ENCODE measurements at places on chromosomes 5 and 9. TPM values are rescaled to one million over a fixed set of nuclear protein-coding genes. Genes with fewer than 3 reads are reported as not detected.

The IL33 gene
- 18.6 TPM for total RNA-seq

The SV2C gene
- total RNA-seq: 0.67 TPM

The NKD2 gene
- 3.6 TPM for total RNA-seq

The ABCA2 gene
- total RNA-seq: 41.5 TPM

The SMIM3 gene
- 15.3 TPM for total RNA-seq

The IRX1 gene
- 1.2 TPM for total RNA-seq

The KIF24 gene
- 0.89 TPM for total RNA-seq

GRCh38 chr9:137021979-137022661 is 5.9 kb downstream of the ABCA2 start:
- DNase-seq: no peak

- no peak for DNase-seq
Measured at GRCh38 chr9:89179540-89179894, 899 bp upstream of the SHC3 start.

DNA sequence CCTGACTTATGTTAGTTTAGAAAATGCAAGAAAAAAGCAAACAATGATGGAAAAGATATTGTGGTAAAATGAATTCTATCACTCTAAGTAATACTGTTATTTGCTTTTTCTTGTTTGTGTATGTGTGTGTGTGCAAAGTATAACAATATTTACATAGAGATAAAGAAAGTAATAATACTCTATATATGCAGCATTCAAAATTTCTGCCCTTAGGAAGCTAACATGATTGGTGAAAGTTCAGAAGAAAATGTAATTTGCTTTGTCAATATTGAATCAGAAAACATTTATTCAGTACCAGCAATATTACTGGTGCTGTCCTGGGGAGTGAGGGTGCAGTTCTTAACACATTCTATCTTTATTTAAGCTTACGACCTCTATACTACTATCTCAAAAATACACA is 12.9 kb upstream of the PRDM9 start:
- no peak for DNase-seq

DNA sequence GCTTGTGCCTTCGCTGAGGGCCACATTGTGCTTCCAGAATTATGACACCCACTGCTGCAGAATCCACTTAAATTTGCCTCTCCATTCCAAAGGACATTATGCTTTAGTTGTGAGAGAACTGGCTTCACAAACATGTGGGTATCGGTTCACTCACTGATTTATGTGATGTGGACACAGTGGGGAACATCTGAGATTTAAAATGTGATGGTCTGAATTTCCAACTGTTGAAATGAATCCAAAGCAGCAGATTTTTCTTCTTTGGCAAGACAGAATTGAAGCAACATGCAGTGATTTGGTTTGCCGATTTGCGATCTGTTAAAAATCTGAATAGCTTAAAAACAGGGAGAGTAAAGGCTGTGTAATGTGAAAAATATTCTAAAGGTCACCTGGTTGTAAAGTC is 20.3 kb downstream of the PCSK5 start:
- DNase-seq: no peak

DNA sequence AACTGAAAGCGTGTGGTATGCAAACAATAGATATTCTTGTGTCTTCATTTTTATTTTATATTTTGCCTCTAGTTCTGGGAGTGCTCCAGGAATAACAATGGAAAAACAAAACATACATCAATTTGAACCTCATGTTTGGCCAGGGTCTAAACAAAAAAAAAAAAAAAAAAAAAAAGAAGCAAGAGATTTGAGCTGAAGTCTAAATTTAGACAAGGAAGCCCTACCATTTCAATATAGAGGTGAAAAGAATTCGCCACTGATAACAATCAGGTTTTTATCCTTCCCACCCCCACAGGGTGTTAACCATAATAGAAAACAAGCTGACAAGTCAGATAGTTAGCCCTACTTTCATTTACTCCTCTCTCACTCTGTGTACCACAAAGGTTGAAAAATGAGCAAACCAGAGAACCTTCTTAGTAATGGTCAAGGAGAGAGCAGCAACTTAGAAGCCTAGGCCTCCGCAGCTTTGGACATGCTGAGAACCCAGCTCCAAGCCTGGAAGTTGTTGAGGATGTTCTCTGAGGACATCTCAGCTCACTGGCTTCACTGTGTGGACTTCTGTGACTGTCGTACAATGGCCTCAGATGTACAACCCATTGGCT is 118.2 kb upstream of the HMHB1 start:
- DNase-seq: no peak

DNA sequence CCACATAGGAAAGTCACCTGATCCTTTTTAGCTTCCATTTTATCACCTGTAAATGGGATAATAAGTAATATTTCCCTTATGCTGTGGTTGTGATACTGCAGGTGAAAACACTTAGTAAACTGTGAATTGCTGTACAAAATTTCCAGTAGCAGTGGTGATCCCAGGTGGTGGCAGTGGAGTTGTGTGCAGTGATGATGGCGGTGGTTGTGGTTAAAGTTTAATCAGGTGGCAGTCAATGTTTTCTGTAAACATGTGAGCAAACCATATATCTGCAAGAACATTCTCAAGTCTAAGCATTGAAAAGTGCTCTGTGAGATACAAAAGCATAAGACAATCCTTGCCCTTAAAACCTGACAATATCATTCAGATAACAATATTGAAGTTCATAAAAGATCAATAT is 480.2 kb downstream of the RASEF start:
- DNase-seq: no peak

- DNase-seq: no peak
Measured at GRCh38 chr9:35940458-35941407, 17.2 kb downstream of the OR2S2 start.

GRCh38 chr9:4563105-4563504 is 72.8 kb downstream of the SLC1A1 start:
- no peak for DNase-seq

DNA sequence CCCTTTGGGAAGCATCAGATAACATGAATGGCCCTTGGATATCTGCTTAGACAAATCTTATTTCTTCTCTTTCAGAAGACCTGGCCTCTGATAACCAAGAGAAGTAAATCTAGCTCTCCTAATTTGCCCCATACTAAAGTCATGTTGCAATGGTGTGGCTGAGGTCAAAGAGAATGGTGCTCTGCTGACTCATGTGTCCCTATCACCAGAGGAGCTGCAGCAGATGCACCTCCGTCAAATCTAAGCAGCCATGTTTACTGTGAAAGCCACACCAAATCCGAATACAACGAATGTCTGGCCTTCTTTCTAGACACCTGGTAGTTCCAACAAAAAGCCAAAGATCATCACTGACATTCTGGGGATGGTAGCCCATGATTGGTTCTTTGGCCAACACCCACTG is 23.2 kb downstream of the RETREG1 start:
- DNase-seq: no peak

DNA sequence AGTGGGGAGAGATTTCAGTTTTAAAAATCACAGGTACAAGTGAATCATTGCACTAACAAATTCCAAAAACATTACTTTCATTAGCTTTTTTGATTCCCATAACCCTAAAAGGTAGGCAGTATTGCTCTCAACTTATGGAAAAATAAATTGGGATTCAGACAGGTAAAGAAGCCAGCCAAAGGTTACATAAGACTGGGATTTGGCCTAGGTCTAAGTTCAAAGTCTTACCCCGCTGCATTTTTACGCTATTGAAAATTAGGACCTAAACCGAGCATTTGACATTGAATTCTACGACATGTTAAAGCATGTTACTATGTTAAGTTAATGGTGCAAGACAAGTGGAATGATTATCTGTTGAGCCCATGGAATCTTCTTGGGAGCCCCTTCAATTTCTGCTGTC is 89.6 kb downstream of the ENC1 start:
- no peak for DNase-seq

DNA sequence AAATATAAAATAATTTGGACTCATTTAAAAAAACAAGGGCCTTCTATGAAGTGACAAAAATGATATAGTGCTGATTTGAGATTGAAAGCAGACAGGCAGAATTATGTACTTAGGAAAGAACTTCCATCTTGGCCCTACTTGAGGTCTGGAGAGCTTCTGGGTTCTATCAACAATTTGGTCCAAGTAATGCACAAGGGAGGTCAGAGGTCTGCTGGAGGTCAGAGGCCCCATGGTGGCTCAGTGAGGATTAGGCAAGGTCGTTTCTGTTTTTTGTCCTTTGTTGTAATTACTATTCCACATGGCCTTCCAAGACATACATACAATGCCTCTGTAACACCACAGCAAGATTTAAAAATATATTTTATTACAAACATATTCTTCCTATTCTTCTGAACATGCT is 37.2 kb downstream of the NUDT12 start:
- no peak for DNase-seq

- DNase-seq: no peak
Measured at GRCh38 chr5:55151923-55152842, 7.8 kb upstream of the GPX8 start.

GRCh38 chr9:35732800-35733541 is 505 bp downstream of the CREB3 start:
- no peak for DNase-seq

- DNase-seq: no peak
Measured at GRCh38 chr5:68519143-68519542, 303.6 kb downstream of the PIK3R1 start.

DNA sequence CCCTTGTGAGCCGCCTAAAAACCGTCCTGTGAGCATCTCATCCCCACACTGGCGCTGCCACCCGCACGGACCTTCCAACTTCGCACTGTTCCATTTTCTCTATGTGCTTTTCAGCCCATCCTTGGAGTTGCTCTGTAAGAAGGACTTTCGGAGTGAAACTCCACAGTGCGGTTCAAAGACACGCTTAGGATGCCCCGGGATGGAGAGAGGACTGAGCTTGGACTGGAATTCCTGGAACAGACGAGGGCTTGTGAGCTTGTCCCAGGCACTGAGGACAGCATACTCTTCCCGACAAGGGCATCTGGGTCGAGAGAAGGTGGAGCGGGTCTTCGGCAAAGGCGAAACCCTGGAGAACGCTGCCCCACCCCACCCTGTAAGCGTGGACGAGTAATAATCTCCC is 187.8 kb downstream of the MEF2C start:
- no peak for DNase-seq

DNA sequence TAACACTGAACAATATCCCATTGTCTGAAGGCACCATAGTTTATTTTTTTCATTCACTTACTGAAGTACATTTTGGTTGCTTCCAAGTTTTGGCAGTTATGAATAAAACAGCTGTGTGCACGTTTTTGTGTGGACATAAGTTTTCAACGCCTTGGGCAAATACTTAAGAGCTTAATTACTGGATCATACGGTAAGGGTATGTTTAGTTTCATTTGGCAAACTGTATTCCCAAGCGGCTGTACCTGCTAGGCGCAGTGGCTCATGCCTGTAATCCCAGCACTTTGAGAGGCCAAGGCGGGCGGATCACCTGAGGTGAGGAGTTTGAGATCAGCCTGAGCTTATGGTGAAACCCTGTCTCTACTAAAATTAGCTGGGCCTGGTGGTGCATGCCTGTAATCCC is 63.7 kb upstream of the FAM120A start:
- no peak for DNase-seq

DNA sequence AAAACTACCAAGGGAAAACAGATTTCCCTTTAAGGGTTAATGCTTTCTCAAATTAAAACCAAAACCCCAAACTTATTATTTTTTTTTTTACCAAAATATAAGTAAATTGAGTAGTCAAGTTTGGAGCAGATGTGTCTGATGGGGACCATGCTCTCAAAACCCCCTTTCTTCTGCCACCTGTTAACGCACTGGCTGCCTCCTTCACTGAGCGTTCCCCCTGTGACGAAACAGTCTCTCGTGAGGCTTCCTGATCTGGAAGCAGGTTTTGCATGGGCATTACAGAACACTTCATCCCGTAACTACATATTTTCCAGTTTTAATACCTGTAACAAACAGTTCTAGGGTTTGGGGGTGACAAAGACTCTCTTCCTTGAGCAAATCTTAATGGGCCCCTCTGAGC is 59.4 kb downstream of the ANKH start:
- no peak for DNase-seq

- DNase-seq: peak; percentile 97
Measured at GRCh38 chr9:22008717-22009505, at the start of gene CDKN2B. Gene CDKN2B (minus strand): TSS chr9:22009305. CDS start chr9:22008953, 352 bp downstream.

- no peak for DNase-seq
Measured at GRCh38 chr5:132227235-132227484, 493 bp downstream of the P4HA2 start.

- DNase-seq: no peak
Measured at GRCh38 chr9:119278171-119278570, 91.1 kb downstream of the BRINP1 start.

- no peak for DNase-seq
Measured at GRCh38 chr5:138528744-138529469, 14.1 kb downstream of the ETF1 start.

GRCh38 chr9:18605766-18606180 is 131.8 kb downstream of the ADAMTSL1 start:
- no peak for DNase-seq

DNA sequence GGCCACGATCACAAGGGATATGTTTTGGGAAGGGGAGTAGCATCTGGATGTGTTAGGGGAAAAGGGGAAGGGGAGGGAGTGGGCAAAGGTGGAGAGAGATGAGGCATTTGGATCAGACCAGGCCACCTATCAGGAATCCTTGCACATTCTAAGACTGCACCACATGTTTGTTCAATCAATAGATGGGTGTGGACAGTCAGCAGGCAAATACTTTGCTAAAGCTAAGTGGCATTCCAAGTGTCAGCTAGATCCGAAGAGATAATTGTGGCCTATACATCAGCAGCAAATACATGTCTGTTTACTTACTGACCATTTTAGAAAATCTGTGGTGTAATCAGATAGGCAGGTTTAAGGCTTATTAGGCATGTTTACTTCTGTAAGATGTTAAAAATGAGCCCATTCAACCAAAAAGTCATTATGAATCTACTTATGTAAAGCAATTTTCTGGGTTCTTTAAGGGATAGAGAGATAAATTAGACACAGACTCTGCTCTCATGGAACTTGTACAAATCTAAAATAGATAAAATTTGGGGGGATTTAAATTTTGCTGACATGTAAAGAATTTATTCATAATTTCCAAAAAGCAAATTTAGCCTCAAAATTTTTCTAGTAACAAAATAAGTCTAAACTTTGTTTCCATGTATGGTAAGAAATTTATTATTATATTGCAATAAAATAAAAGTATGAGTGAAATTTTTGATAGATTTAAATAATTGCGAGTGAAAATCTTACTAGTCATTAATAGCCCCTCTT is 107.3 kb downstream of the SNCAIP start:
- no peak for DNase-seq

DNA sequence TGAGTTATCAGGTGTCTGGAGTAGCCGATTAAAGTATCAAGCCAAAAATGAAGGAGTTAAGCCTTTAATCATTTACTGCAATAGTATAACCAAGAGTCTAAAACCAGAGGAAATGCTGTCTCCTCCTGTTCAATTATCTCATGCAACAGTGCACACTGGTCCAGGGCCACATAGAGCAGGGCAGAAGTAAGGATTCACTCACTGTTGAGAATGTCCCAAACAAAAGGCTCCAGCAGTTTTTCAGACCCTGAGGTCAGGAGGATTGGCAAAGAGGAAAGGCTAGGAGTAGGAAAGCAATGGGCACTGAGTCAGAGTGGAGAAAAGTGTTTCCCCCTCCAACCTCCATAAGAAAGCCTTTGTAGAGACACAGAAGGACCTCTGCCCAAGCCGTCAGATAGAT is 168.2 kb downstream of the RNF180 start:
- no peak for DNase-seq

Measured in cardiac septum (tissue), 1 donor.